Suppressor macrophage treated with lipopolysaccharide for 1 hour (primary cell): ENCODE measurements at places on chromosomes 5 and 9.
A peak's percentile ranks its signal among the peaks of the same experiment; 100 is the strongest.

GRCh38 chr5:32088214-32088613 is 85.9 kb downstream of the GOLPH3 start:
- no peak for DNase-seq

GRCh38 chr5:36301858-36302603 is at the start of gene RANBP3L:
Gene RANBP3L (minus strand): TSS chr5:36301902. CDS start chr5:36301416, 486 bp downstream.
- peak; percentile 31 for DNase-seq

- DNase-seq, result peak; percentile 12
Measured at GRCh38 chr9:88531920-88532698, 2.9 kb upstream of the NXNL2 start.

DNA sequence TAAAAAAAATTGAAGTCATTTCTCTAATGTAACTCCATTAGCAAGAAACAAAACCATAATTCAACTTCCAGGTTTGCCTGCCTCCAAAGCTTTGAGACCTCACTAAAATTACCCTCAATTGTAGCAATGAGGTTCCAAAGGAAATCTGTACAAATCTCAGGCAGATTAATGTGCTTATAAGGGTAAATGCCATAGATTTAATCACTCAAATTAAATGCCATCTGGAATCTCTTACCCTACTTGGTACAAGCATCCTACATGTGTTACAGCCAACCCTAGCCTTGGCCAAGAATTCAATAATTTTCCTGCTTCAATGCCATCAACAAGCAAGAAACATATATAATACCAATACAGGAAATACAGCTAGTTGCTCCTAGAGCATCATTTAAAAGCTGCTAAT is 452.8 kb downstream of the RAB3C start:
- no peak for DNase-seq

- no peak for DNase-seq
Measured at GRCh38 chr9:12923468-12924009, 148.7 kb downstream of the LURAP1L start.

- DNase-seq, result no peak
Measured at GRCh38 chr5:65359569-65359968, 122.2 kb downstream of the ADAMTS6 start.

GRCh38 chr5:58069846-58070245 is 390.0 kb downstream of the PLK2 start:
- no peak for DNase-seq

GRCh38 chr5:76850543-76851145 is 830 bp downstream of the S100Z start:
- peak; percentile 73 for DNase-seq

- no peak for DNase-seq
Measured at GRCh38 chr5:33855396-33855795, 36.4 kb downstream of the ADAMTS12 start.

GRCh38 chr5:133121080-133121479 is 69.3 kb downstream of the HSPA4 start:
- no peak for DNase-seq

DNA sequence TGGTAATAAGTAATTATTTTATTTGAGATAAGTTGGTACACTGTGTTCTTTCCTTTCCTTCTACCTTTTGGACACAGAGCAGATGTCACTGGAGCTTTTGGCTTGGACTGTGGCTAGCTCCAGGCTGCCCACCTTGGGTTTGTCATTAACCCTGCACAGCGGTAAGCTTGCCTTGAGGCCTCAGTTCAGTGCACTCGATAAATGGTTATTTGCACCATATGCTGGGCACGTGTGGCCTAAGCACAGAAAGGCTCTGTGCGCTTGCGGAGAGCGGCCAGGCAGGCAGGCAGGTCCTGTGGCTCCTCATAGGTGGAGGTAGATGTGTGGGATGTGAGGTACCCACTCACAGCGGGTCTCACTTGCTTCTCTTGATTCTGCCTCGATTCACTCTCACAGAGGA is 30.0 kb upstream of the TENT4A start:
- DNase-seq, result no peak

GRCh38 chr5:112958093-112959088 is 18.2 kb upstream of the DCP2 start:
- DNase-seq, result peak; percentile 92

DNA sequence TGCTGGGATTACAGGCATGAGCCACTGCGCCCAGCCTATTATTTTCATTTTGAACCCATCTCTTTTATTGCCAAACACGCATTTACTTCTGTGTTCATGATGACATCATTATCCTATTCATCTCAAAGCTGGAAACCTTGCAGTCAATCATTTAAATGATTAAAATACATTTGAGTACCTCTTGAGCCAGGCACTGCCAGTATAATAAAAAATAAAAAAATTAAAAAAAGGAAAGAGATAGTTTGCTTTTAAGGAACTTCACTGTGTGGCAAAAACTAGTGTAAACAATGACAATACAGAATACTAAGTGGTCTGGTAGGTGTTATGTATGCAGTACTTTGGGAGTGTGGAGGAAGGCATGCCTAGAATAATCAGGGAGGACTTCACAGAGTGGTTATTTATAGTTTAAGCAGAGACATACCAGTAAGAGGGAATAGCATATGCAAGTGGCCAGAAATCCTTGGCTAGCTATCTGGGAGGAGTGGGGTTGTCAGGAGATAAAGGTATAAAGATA is 8.6 kb downstream of the NSD1 start:
- no peak for DNase-seq

GRCh38 chr5:10448754-10449360 is 7.2 kb downstream of the ROPN1L start:
- DNase-seq, result peak; percentile 17

- no peak for DNase-seq
Measured at GRCh38 chr9:8338767-8339510, 539.4 kb upstream of the DMAC1 start.

DNA sequence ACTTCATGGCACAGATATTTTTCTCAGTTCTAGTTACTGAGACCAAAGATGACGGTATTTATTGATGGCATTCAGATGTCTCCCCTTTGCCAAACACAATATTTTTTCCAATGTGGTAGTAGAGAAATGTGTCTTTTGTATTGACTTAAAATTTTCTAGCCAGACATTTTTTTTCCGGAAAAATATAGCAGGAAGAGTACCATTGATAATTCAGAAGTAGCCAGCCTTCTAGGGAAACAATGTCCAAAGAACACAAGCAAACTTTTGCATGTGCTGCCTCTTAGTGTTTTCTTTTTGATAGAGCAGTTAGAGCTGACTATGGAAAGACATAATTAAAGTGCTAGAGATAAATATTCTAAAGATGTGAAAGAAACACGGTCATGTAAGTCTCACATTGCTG is 231.4 kb downstream of the MARCHF11 start:
- DNase-seq, result no peak

GRCh38 chr5:107247427-107247826 is 423.3 kb downstream of the EFNA5 start:
- peak; percentile 24 for DNase-seq

GRCh38 chr5:38515646-38516045 is 40.8 kb downstream of the LIFR start:
- no peak for DNase-seq

- no peak for DNase-seq
Measured at GRCh38 chr9:94514722-94515121, 40.2 kb upstream of the PCAT7 start.

- DNase-seq, result no peak
Measured at GRCh38 chr5:102799017-102799416, 43.9 kb downstream of the PAM start.

- peak; percentile 33 for DNase-seq
Measured at GRCh38 chr5:96903300-96903699, 27.0 kb downstream of the ERAP2 start.

DNA sequence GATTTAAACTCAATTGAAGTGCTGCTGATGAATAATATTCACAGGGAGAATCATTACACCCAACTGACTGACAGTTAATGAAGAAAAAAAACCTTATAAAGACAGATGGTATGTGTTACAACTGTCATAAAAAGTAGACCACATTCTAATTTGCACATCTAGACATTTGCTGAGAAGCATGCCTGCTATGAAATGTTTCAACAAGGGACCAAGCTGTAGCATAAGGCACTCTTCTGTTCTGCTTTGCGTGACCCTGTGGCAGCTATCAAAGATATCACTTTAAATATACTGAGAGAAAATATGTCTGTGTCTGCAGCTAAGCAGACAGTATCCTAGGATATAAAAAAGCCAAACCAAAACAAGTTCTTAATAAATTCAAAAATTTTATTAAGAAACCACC is 153.7 kb downstream of the TMEM232 start:
- DNase-seq, result no peak

- DNase-seq, result peak; percentile 50
Measured at GRCh38 chr9:137582286-137582860, 3.6 kb upstream of the DPH7 start.

DNA sequence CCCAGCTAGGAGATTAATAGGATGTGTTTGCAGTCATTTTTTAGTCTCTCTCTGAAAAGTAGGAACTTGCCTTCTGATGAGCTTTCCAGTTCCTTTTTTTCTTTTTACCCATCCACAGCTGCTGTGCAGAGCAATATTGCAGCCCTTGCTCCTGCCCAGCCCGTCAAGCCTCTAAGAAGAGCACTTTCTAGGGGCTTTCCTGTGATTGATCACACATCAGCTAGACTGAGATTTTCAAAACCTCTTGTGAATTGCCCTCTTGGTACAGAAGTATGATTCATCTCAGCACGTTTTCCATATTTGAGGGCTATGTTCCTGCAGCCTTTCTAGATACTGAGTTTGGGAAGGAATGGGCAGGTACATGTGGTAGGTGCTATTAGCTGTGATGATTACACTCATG is 93.9 kb downstream of the GALNT10 start:
- DNase-seq, result peak; percentile 71

DNA sequence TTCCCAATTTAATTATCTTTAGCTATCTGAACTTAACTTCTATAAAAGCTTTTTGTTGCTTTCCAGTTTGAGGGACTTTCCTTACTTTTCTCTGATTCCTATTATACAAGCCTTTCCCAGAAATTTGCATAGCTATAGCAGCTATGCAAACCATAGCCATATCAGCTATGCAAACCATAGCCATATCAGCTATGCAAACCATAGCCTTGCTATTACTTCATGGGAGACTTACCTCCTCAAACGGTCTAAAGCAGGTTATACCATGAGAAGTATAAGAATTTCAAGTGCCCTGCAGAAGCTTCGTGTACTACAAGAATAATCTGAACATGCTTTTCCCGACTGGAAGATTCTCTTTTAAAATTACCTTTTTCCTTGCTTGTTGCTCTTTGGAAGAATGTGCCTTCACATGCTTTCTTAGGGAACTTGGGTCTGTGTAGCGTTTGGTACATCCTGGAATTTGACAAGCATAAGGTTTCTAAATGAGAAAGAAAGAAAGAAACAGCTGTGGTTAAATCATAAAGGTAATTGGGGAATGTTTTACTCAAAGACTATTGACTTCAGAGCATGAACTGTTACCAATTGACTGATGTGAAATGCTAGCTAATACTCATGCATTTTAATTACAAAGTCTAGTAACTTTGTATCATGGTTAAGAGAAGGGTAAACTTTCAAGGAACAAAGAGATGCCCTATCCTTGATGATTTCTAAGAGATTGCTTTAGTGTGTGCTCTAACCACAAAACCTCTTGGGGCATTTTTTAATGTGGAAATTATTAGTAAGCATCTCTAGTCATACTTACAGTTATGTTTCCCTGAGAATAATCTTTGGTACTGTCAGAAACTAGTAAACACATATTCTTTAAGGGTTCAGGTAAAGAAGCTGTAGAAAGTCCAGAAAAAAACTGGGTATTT is 367.6 kb downstream of the GLIS3 start:
- no peak for DNase-seq

DNA sequence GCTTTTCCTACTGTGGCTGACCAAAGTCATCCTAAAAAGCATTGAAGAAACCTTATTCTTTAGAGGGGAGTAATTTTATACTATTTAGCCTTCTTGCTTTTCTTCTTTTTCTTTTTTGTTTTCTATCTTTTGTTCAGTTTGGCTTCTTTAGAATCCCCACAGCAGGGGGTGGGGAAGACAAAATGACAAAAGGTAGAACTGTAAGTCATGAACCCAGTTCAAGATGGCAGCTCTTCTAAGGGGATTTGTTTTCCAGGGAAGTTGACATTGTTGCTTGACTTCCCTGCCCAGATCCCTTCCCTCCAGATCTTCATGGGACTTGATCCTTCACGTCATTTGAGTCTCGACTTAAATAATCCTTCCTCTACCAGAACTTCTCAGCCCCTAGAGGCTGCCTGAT is 692.4 kb upstream of the DMAC1 start:
- DNase-seq, result no peak

DNA sequence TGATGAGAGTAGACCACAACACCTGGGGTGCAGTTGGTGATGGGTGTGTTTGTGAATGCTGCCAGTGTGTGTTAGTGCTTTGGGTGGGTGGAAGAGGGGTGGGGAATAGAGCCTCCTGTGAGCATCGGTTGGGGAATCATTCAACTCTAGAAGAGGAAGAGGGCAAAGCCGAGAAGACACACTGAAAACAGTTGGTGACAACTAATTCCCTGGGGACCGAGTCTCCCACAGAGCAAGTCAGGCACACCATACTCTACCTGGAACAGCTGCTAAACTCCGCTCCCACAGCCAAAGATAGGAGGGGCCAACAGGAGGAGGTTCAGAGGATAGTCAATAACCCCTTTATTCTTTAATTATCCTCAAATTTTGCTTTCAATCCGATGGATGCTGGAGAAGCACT is 1.6 kb upstream of the ARHGEF39 start:
- DNase-seq, result no peak

- no peak for DNase-seq
Measured at GRCh38 chr5:62509806-62510205, 68.8 kb upstream of the LRRC70 start.

- no peak for DNase-seq
Measured at GRCh38 chr5:57225553-57225952, 51.7 kb downstream of the GPBP1 start.

GRCh38 chr5:64691291-64691690 is 988 bp downstream of the SHISAL2B start:
- DNase-seq, result no peak

DNA sequence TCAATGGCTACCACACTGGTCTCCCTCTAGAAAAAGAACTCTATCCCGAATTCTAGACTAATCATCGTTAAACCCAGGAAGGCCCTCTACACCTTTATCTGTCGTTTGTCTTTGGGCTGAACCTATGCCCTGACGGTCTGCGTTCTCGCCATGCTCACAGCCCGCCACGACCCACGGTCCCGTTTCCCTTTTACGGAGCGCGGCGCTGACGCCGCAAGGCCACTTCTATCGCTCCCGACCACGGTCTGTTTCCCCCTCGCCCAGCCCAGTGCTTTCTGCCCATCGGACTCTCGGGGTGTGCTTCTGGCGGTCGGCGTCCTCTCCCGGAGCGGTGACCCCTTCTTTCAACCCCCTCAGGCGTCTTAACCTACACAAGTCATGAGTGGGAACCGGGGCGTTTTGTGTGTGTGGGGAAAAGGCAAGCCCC is 974 bp downstream of the C9orf40 start:
- DNase-seq, result peak; percentile 66
